Heart right ventricle (tissue), 16 donors: ENCODE measurements at places on chromosomes 6 and 20. TPM values are rescaled to one million over a fixed set of nuclear protein-coding genes. Genes with fewer than 3 reads are reported as not detected.

DNA sequence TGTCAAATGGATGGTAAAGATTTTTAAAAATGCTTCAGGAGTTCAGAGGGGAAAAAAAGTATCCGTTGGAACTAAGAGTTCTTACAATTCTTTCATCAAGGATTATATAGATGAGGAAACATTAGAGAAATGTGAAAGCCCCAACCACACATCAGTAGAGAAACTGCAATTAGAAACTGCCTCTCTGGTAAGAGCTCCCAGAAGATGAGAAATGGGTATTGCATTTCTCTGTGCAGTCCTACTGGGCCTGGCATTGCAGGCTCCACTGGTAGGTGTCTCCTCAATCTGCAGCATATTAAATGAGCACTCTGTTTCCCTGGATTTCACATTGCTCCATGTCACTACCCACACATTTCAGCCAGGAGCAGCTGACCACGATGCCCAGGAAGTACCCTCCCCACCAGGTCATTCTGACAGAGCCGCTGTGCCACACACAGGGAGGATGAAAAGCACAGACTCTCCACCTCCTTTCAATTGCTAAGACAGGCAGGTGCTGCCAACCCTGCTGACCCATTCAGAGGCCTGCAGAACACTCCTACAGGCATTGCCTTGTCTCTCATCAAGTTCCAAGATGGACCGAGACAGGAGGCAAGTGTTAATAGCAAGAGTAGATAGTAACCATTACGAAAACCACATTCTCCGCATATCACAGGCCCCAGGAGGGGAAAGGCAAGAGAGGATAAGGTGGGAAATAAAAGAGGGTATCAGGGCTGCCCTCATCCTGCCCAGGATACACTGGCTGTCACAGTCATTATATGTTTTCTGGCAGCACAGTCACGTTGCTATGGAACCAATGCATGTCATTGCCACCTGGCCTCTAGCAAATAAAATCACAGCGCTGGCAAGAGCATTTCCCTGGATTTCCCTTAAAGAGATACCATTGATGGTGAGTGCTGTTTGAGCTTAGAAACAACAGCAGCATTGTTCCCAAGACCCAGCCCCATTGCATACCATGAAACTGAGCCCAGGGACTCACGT lies 241.7 kb downstream of the ATXN1 start:
- no peak for DNase-seq
- no peak overlapping the region for H3K4me3 ChIP-seq
- H3K4me1 ChIP-seq = peaks cover 3% of the 10 kb centered on the region
- peaks cover 21% of the 10 kb centered on the region for H3K36me3 ChIP-seq
- H3K27me3 ChIP-seq = no peaks in the 10 kb centered on the region

- H3K4me1 ChIP-seq = no peaks in the 10 kb centered on the region
- no peaks in the 10 kb centered on the region for H3K27me3 ChIP-seq
- DNase-seq = no peak
- no peak overlapping the region for H3K27ac ChIP-seq
- no peak overlapping the region for H3K4me3 ChIP-seq
These were observed 49.5 kb downstream of the SRC start for GRCh38 chr20:37395410-37395797.

DNA sequence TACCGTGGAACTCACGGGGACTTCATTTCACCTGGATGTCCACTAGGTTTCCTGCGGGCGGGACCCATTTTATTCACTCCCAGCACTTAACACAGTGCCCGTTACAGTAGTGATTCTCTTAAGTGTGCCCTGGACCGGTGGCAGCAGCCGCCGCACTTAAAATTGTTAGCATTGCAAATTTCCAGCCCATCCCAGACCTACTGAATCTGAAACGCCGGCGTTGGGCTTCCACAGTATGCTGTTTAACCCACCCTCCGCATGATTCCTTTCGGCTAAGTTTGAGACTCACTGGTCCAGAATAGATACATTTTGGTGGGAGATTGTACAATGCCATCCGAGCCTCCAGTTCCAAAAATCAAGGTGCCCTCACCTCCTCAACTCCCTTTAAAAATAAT lies 967 bp downstream of the SMPDL3A start:
- H3K27ac ChIP-seq = peak overlapping the region; percentile 94
- no peaks in the 10 kb centered on the region for H3K36me3 ChIP-seq
- peak overlapping the region; percentile 60 for H3K4me3 ChIP-seq
- peaks cover 32% of the 10 kb centered on the region for H3K4me1 ChIP-seq
- H3K27me3 ChIP-seq = no peaks in the 10 kb centered on the region

DNA sequence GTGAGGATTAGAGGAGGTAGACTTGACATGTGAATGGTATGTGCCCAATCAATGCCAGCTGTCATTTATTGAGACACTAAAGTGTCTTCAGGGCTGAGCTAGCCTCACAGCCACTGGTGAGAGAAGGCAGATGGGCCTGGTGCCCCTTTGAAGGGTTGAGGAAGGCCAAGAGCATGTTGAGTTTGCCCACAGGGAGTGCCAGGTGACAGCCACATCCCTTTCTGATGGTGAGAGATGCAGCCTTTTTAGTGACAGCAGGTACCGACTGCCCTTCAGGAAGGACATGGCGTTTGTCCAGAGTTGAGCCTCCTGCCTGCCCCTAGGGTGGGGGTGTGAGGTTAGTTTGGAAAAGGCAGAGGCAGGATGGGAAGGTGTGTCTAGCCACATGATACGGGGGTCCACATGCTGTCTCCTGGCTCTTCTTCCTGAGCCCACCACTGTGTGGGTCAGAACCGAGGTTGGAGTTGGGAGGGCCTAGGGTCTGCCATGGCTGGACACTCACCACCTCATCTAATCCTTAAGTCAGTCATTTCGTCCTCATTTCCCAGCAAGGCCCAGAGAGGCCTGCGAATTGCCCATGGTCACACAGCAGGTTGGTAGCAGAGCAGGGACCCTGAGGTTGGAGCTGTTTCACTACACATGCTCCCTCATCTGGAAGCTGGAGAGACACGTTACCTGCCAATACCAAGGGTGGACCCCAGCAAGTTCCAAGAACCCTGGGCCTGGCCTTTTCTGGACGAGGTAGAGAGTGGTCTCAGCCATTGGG lies 32.5 kb downstream of the SPDEF start:
- no peaks in the 10 kb centered on the region for H3K27me3 ChIP-seq
- no peak overlapping the region for H3K4me3 ChIP-seq
- no peak for DNase-seq
- peaks cover 7% of the 10 kb centered on the region for H3K4me1 ChIP-seq

GRCh38 chr20:9490161-9490560 lies 24.2 kb upstream of the LAMP5 start:
- H3K27me3 ChIP-seq = no peaks in the 10 kb centered on the region
- no peak for DNase-seq
- H3K4me1 ChIP-seq = no peaks in the 10 kb centered on the region
- no peak overlapping the region for H3K4me3 ChIP-seq
- H3K27ac ChIP-seq = no peak overlapping the region
- H3K36me3 ChIP-seq = no peaks in the 10 kb centered on the region

GRCh38 chr6:129140526-129140925 lies 257.6 kb downstream of the LAMA2 start:
- peaks cover 74% of the 10 kb centered on the region for H3K4me1 ChIP-seq
- peak overlapping the region; percentile 81 for H3K27ac ChIP-seq
- no peak overlapping the region for H3K4me3 ChIP-seq
- no peaks in the 10 kb centered on the region for H3K36me3 ChIP-seq
- peak; percentile 27 for DNase-seq
- H3K27me3 ChIP-seq = no peaks in the 10 kb centered on the region

DNA sequence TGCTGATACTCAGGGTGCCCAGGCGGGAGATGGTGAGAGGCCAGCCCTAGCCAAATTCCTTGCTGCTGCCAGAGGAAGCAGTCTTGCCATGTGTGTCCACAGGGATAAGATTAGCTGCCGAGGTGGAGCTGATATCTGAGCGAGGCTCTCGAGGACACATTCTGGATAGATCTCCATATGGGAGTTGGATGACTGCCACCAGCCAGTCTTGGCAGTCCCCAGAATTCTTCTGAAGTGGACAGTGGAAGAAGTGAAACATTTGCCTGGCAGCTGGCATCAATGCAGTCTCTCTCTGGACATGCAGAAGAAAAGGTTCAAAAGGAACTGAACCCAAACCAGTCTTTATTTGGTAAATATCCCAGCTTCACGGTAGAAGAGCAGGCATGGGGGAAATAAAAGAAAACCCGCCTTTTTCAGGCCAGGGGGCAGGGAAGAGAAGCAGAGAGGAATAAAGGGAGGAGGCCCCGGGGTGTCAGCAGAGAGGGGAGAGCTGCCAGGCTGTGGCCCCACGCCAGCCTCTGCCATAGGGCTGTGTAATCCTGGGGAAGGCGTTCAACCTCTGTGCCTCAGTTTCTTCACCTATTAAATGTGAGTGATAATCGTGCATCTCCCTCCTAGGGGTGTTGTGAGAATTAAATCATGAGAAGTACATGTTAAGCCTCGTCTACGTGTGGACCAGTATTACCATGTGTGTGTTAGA lies 3.7 kb upstream of the FUCA2 start:
- DNase-seq = peak; percentile 63
- peaks cover 36% of the 10 kb centered on the region for H3K4me1 ChIP-seq
- no peak overlapping the region for H3K4me3 ChIP-seq
- H3K36me3 ChIP-seq = no peaks in the 10 kb centered on the region

DNA sequence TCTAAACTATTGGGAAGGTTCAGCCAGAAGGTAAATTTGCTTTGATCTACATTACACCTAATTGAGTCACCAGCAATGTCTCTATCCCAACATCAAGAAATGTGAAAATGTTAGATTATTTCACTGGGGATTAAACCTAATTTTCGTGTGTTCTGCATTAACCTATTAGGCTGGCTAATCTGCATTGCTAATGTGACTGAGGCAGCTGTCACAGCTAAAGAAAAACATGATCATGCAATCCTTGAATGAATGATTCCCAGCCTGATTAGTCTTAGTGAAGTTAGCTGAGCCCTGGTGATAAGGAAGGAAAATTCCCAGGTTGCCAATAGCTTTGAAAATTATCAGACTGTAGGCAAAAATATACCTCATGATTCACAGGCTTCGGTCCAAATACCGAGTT lies 135.3 kb downstream of the LINC00237 start:
- H3K27ac ChIP-seq = no peak overlapping the region
- H3K4me3 ChIP-seq = no peak overlapping the region
- no peak for DNase-seq
- no peaks in the 10 kb centered on the region for H3K27me3 ChIP-seq

DNA sequence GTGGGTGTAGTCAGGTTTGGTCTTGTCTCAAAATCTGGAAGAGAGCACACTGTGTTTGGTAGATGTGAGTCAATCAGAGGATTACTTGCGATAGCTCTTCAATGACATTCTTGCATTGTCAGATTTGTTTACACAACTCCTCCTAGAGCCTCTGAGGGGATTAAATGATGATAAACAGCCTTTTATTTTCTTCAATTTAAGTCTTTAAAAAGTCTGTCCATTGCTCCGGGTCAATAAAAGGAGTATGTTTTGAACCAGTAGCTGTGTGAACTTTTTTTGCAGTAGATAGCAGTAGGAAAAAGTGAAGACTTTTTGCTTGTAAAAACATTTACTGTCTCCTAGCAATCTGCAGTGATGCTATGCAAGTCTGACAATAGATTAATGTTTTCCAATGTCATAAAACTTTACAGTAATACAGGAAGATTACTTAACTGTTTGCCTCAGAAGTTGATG lies 49.9 kb downstream of the GJA1 start:
- no peaks in the 10 kb centered on the region for H3K36me3 ChIP-seq
- no peak for DNase-seq
- no peaks in the 10 kb centered on the region for H3K4me1 ChIP-seq
- H3K27me3 ChIP-seq = no peaks in the 10 kb centered on the region
- H3K4me3 ChIP-seq = no peak overlapping the region

GRCh38 chr6:158718461-158719046 lies 68.7 kb downstream of the SYTL3 start:
- no peak overlapping the region for H3K27ac ChIP-seq
- no peaks in the 10 kb centered on the region for H3K36me3 ChIP-seq
- no peak for DNase-seq
- no peak overlapping the region for H3K4me3 ChIP-seq
- H3K27me3 ChIP-seq = no peaks in the 10 kb centered on the region
- H3K4me1 ChIP-seq = no peaks in the 10 kb centered on the region

DNA sequence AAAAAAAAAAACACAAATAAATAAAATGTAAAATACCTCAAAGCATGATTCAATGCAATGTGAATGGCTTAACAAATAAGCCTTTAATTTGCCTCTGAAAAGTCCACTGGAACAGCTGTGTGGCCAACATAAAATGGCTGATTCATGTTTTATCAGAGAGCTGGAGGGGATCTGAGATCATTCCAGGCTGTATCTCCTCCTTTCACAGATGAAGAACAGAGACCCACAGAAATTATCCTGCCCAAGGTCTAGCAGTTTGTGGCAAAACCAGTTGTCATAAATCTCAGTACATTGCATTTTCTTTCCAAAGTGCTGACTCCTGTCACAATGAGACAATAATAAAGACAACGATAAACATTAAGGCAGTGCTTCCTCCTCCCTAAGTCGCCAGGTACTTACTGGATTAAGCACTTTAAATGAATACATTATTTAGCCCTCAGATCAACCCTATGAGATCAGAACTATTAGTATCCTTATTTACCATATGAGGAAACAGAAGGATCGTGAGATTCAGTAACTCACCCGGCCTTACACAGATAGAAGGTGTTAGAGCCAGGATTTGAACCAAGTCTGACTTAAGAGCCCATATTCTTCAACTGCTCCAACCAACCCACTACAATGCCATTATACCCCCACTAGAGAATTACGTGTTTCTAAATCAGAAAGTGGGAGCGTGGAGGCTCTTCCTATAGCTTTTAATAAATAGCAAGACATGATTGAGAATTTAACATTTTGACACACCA lies 118.3 kb downstream of the KIF13A start:
- H3K27ac ChIP-seq = peak overlapping the region; percentile 3
- H3K4me3 ChIP-seq = no peak overlapping the region
- H3K27me3 ChIP-seq = no peaks in the 10 kb centered on the region
- H3K4me1 ChIP-seq = peaks cover 37% of the 10 kb centered on the region

DNA sequence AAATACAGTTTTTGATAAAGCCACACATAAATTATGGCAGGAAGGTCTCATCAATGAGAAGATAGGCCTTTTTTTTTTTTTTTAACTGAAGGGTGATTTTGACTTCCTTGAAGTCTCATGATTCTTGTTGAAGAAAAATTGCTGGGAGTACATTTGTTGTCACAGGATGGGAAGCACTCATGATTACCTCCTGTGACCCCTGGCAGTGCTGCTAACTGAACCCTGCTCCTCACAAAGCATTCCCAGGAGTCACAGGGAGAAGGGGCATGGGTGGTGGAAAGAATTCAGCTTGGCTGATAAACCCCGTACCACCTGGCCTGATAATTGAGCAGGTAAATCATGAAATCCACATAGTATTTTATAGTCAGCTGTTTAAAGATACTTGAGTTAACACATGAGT lies 86.9 kb downstream of the CD109 start:
- H3K4me1 ChIP-seq = no peaks in the 10 kb centered on the region
- H3K27ac ChIP-seq = no peak overlapping the region
- DNase-seq = no peak
- no peaks in the 10 kb centered on the region for H3K36me3 ChIP-seq
- H3K4me3 ChIP-seq = no peak overlapping the region

Gene ARFGEF3
- 2.7 TPM for total RNA-seq

Gene TMEM244
- total RNA-seq = not detected

Gene SLC35D3
- not detected for total RNA-seq

Gene ACTR5
- 2.6 TPM for total RNA-seq

Gene PARD6B
- 3.0 TPM for total RNA-seq

Gene RAD21L1
- not detected for total RNA-seq
